ENCODE measurements at places on chromosomes 7 and 10.

GRCh38 chr7:142960955-142961512 lies 1.1 kb downstream of the KEL start:
- DNase-seq = no peak

DNA sequence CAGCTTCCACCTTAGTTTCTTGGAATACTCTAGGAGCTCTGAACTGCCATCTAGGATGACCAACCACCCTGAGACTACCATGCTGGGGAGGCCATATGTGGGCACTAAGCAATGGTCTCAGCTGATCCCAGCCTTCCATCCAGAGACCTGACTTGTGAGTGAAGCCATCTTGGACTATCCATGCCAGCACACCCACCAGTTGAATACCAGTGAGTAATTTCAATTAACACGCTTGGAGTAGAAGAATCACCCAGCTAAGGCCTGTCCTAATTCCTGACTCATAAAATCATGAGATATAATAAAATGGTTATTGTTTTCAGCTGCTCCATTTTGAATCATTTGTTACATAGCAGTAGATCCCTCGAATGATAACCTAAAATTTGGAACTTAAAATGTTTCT lies 5.2 kb upstream of the KIF5B start:
- no peak for DNase-seq

GRCh38 chr10:29412485-29412884 lies 123.6 kb downstream of the LYZL1 start:
- DNase-seq = no peak

- no peak for DNase-seq
Observed at GRCh38 chr10:26215396-26215934, 1.1 kb upstream of the GAD2 start.
